ENCODE measurements at places on chromosomes 3 and 15.

DNA sequence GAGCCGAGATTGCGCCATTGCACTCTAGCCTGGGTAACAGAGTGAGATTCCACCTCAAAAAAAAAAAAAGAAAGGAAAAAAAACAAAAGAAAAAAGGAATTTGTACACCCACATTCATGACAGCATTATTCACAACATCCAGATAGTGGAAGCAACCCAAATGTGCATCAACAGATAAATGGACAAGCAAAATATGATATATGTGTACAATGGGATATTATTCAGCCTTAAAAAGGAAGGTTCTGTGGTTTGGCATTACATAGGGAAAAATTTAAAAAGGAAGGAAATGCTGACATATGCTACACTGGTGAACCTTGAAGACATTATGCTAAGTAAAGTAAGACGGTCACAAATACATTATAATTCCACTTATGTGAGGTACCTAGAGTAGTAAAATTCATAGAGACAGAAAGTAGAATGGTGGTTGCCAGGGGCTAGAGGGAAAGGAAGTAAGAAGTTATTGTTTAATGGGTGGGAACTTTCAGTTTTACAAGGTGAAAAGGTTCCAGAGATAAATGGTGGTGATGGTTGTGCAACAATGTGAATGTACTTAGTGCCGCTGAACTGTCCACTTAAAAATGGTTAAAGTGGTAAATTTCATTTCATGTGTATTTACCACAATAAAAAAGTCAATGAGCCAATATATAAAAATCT is 118.5 kb downstream of the MYLK start:
- no peak for DNase-seq

- peak; percentile 91 for DNase-seq
These were observed at the start of gene SLC25A20 for GRCh38 chr3:48898383-48899234. Gene SLC25A20, minus strand, starts transcription at chr3:48898882. Its CDS starts 88 bp downstream, at chr3:48898794.

DNA sequence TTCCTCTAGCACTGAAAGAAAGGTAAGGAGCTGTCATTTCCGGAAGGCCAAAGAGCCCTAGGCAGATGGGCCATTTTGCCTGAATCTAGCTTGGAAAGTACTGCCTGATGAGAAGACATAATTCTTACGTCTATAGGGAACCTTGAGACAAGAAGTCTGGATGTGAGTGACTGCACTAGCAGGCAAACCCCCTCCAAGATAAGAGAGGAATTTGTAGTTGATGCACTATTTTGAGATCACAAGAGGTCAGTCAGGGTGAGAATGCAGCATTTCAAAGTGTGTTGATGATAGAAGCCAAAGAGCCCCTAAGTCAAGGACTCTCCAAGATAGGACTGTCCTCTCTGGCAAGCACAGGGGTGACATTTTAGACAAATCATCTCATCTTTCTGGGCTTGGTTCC is 99.2 kb downstream of the HES1 start:
- DNase-seq = no peak

DNA sequence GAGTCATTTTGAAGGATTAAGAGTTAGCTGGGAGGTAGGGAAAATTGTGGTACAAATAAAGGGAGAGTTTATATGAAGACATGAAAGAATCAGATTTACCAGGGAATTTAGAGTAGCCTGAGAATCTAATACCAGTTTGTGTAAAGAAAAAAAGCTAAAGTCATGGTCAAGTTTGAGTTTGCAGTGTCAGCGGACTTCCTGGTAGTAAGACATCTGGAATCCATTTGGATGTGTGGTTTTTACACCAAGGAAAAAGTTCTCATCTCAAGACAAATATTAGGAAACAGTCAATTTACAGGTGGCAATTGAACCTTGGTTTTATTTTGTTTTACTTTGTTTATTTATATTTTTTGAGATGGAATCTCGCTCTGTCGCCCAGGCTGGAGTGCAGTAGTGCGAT is 1.5 kb upstream of the P2RY12 start:
- DNase-seq = no peak

GRCh38 chr3:12198301-12198700 is 39.6 kb upstream of the TIMP4 start:
- DNase-seq = no peak

- no peak for DNase-seq
These were observed 793.5 kb downstream of the ROBO1 start for GRCh38 chr3:78974181-78974790.

- no peak for DNase-seq
These were observed 451.1 kb upstream of the KCNMB2 start for GRCh38 chr3:178084938-178085816.

- DNase-seq = no peak
These were observed 21.2 kb downstream of the KATNBL1 start for GRCh38 chr15:34188711-34189110.

DNA sequence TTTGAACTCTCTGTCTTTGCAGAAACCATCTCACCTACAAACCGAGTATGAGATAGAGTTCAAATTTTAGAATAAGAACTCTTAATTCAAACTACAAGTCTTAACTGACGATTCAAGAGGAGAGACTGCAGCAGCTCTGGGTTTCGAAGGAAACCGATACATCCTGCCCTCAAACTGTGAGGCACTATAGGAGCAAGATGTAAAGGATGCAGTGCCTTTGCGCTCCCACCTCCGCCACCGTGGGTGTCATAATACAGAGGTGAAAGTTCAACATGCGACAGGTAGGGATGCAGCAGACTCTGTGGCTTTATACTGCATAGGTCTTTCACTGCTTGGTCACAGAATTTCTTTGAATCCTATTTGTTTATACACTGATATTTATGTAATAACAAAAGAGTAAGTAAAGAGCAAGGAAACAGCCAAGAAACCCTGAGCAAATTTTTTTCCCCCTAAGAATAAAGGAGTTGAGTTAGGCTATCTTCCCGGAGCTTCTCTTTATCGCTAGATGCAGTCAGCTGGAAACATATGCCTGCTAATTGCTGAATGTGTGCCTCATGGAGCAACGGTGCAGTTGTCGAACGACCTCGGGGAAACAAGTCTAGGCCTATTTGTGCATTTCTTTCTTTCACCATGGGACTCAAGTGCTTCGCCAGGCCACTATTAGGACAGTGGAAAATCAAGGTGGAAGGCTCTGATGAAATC is 1097.6 kb upstream of the CFAP20DC start:
- DNase-seq = no peak

GRCh38 chr15:75646944-75647364 is 758 bp upstream of the SNX33 start:
- DNase-seq = no peak
